ENCODE measurements at places on chromosomes 5 and 9.

DNA sequence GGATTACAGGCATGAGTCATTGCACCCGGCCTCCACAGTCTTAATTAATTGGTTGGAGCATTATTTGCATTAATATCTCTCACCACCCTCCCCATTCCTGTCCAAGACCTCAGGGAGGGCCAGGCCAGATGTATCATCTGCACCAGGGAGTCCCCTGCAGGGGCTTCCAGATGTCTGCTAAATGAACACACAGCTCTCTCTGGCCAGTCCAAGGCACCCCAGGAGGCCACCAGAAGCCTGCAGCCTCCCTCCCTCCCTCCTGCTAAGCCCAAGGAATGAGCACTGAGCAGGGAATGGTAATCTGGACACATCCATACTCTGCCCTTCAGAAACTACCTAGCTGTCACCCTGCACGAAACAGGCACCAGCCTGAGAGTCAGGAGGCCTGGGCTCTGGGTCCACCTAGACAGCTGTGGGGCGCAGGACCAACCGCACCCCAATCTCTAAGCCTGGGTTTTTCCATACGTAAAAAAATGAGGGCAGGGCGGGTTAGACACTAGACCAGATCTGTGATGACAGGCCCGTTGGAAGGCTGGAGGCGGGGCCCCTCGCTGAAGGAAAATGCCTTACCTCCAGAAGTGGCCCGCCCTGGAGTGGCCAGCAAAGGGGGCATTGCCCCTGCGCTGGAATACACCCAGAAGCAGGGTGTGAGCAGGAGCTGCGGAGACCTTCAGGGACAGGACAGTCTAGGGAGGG, 8.3 kb downstream of the CIZ1 start:
- DNase-seq, result no peak

DNA sequence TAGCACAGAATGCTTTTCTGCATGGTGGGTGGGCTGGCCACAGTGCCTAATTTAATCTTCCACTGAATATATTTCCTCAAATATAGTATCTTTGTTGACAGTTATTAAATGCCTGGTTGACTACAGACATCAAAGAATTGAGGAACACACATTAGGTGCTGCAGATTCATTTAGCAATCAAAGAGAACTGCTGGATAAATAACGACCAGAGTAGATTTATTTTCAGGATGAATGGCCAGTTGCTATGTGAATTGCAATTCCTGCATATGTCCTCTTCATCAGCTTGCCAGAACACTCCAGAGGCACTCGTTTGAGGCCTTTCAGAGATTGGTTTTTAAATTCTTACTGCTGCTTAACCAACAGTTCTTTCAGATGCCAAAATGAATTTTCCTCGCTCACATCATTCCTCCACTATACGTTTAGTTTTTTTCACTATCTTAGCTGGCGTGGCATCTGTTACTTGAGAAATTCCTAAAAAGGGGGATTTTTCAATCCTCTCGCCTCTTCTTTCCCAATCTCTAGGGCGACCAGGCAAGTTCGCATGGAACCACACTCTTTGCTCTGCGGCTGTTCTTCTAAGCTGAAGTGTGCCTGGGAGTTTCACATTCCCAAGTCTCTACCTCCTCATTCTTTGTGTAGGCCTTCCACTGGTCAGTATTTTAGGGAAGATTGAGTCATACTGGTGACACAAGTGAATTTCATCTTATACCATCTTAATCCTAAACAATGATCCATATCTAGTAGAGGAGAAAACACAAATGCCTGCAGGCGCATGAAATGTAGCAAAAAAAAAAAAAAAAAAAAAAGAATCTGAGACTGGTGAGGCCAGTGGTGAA, 237.1 kb upstream of the NMUR2 start:
- DNase-seq, result no peak

GRCh38 chr5:132489871-132490483, 596 bp downstream of the IRF1 start:
- no peak for DNase-seq

DNA sequence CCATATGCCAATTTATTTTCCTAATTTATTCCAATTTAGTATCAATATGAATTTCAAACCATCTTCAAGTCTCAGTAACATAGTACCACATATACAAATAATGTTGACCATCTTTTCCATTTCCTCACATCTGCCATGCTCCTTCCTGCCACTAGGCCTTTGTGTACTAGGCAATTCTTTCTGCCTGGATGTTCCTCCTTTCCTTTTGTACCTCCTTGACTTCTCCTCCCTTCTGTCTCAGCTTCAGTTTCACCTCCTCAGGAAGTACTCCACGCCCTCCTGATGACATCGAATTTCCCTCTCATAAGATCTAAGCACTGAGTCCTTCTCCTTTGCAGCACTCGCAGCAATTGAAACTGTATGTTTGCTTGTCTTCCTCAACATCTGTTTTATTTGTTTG, 53.9 kb downstream of the MEF2C start:
- DNase-seq, result no peak
